ENCODE measurements at places on chromosomes 5 and 9. TPM values are rescaled to one million over a fixed set of nuclear protein-coding genes. Genes with fewer than 3 reads are reported as not detected.

DNA sequence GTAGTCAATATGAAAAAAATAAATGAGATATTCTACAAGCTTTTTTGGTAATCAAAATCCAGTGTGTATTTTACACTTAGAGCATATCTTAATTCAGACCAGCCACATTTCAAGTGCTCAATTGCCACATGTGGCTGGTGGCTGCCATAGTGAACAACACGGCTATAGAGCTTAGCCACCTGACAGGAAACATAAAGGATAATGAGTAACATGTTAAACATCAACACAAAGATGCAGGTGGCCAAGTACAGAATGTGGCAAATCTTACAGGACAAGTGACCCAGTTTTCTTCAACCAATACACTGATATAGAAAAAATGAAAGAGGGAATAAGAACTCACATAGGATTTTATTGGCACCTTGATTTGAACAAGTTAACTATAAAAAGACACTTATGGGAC, 61.4 kb downstream of the KIF24 start:
- no peak for DNase-seq

DNA sequence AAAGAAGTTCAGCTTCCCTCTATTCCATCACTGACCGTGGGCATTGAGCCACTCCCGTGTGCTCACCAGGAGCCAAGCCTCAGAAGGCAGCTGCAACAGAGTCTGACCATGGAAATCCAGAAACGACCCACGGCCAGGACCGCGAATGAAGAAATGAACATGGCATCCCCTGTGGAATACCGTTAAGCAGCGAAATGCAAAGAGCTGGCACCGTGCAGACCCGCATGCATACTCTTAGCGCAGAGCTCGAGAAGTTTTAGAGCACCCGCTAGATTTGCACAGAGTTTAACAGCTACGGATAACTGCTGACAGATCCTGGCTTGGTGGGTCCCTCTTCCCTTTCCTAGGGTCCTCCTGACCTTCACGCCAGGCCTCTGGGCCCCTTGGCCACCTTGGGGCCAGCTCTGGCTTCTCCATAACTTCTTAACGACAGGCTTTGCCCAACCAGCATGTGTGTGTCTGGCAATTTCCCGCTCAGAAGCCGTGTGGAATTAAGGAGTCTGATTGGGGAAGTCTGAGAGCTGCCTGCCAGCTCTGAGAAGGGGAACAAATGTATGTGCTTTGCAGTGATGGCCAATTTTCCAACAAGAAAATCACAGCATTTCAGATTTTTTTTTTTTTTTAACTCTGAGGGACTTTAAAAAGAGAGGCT, 75.3 kb upstream of the COL5A1 start:
- no peak for DNase-seq

DNA sequence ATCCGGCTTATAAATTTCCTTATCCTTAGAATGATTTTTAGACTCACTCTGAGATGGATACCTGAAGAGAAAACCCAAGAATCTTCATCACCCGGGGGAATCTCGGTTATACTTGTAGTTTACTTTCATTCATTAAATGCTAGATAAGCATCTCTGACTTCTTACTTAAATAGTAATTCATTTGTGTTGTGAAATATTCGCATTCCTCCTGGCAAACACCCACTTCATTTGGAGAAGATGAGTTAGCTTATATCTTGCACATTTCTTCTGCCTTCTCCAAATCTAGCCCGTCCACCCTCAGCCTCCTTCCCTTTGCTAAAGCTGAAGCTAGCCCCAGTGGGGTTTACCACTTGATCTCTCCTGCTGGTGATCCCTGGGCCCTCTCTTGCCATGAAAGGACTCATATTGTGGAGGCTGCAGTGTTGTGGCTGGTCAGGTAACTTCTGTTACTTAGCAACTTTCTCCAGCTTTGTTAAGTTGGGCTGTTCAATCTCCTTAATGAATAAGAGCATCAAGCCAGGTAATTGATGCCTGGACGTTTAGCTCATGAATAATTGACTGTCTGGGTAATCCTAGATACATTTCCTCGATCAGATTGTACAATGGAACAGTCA, 11.3 kb upstream of the POU4F3 start:
- no peak for DNase-seq

GRCh38 chr5:132489051-132489770, 1.4 kb downstream of the IRF1 start:
- DNase-seq, result no peak

- DNase-seq, result peak; percentile 60
These were observed 128.1 kb downstream of the DAB2IP start for GRCh38 chr9:121779381-121780117.

Gene CD72
- total RNA-seq, result 0.89 TPM

DNA sequence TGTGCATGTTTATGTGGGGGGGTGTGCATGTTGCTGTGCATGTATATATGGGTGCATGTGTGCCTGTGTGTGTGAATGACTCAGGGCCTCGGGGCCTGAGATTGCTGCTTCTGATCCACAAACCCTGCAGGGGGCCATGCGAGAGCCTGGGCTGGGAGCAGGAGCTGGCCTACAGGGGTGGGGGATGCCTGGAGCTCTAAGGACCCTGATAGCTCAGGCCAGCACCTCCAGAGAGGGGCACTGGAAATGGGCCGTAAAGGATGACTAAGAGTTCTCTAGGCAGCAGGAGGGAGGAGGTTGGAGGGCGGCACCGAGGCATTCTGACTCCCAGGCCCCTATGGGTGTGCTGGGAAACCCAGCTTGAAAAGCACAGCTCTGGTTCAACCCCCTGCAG, 6.9 kb upstream of the UBAC1 start:
- no peak for DNase-seq

- no peak for DNase-seq
These were observed 96.7 kb downstream of the SAXO1 start for GRCh38 chr9:18936094-18936871.

DNA sequence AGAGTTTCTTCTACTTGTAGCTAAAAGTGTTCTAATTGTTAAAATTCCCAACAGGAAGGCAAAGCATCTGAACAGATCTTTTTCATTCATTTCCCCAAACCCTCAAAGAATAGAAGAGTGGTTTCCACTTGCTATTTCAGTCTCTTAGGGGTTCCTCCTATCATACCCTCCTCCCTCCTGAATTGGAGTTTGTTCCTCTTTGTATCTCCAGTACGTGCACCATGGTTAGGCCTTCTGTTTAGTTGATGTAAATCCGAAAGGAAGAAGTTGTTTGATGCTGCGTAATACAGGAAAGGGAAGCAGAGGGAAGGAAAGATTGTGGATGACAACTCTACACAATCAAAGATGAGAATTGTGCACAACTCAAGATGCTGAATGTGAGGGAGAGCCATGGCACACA, 303.6 kb downstream of the PIK3R1 start:
- DNase-seq, result no peak

Measured in Right ventricle myocardium inferior (tissue), 1 donor.